Stromal cell of bone marrow (primary cell): ENCODE measurements at places on chromosomes 13 and 19.

DNA sequence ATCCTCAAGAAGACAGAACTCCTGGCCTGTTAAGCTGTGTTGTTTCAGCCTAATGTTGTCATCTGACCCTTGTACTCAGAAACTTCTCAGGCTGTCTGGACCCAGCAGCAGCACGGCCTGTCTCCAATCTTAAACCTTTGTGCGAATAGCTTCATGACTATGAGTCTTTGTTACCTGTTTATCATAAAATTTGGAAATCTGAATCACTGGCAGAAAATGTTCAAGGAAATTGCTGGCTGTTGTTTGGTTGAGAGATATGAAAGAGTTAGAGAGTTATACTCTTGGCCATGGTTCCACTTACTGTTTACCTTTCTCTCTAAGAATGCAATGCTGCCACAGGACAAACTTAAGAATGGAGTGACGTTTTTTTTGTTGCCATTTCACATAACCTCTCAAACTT is 59.6 kb downstream of the EFNB2 start:
- DNase-seq = no peak

- DNase-seq = no peak
Observed at GRCh38 chr13:24713022-24713421, 32.8 kb downstream of the ATP12A start.

DNA sequence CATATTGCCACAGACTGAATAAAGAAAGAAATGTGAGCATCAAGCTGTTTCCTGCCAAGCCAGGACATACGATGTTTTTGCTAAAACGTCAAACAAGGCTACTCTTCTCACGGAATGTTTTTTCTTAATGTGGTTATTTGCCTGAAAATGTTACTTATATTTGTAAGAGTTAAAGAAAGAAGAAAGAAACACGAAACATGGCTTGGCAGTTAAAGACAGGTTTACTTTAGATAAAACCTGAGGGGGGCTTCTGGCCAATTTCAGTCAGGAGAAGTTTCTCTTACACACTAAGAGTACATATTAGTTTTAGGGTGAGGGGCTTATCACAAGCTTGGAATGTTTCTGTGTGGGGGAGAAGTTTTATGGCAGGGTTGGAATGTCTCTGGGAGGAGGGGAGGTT is 4.4 kb upstream of the OR10H4 start:
- no peak for DNase-seq

- no peak for DNase-seq
Observed at GRCh38 chr19:33771384-33772101, 25.1 kb upstream of the KCTD15 start.

GRCh38 chr19:17680230-17680722 is 7.9 kb downstream of the UNC13A start:
- DNase-seq = peak; percentile 49

GRCh38 chr13:78816154-78816553 is 157.2 kb upstream of the OBI1 start:
- no peak for DNase-seq

DNA sequence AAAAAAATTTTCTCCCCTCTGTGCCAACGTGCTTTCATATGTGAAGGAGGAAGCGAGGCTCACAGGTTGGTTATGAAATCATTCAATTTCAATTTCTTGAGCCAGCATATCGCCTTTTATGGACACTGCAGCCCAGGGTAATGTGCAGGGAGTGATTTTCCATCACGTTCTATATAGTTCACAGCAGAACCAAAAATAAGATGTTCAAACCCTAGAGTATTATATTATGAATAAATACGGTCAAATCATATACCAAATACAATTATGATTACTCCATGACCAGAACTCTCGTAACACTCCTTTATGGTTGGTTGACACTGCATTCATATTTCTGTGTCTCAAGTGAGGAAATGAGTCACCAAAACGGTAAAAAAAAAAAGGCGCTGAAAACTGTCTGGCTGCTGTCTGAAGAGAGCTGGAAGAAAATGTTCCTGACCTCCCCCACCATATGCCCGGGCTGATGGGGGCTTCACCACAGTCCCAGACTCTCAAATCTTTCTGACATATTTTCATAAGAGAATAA is 75.8 kb upstream of the UBAC2 start:
- peak; percentile 56 for DNase-seq

DNA sequence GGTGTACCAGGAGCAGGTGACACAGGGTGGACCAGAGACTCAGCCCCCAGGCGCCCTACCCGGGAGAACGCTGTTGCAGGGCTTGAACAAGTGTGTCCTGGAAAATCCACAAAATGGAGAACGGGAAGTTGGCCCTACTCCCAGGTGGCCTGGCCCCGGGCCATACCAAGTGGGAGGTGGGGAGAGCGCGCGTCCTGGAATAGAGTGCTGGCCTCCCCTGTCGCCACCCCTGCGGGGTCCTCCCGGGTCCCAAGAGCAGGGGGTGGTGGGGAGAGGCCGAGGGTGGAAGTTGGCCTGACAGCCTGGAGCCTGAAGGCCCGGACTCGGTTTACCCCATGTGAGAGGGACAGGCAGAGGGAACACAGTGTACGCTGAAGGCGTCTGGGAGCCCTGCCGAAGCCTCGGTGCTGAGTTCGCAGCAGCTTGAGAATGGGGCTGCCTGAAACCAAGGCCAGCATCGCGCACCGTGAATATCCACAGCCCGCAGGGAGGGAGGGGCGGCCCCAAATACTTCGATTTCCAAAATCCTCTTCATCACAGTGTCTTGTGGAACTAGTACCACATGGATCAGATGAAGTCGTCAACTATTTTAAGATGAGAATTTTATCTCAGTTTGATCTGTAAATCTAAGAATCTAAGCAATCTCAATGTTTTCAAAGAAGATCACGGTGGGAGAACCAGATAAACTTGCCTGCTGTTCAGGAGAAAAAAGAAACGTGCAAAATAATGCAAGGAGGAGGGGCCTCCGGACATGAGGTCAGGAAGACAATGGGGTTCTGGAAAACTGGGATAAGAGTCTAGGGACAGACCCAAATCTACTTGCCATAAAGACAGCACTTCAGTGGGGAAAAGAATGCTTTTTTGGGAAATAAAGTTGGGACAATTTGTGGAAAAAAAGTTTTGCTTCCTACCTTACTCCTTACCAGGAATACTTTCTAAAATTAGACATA is 10.4 kb upstream of the KLF16 start:
- no peak for DNase-seq
